Common myeloid progenitor, CD34-positive (primary cell): ENCODE measurements at places on chromosomes 11 and 22.
A peak's percentile ranks its signal among the peaks of the same experiment; 100 is the strongest.

DNA sequence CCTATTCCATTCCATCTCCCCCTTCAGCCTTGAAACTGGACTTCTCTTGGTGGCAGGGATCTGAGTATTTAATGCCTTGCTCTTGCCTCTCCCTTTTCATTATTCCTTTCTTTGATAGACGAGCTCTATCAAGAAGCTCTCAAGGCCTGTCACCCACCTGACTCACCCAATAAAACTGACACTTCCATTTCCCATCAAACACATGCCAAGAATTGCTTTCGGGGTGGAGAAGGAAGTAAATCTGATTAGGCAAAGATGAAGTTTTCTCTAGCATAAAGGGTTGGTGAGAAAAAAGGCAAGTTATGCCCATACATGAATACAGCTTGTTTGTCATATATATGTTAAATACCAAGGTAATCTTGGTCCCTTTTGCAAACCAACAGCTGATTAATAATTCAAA is 34.9 kb upstream of the MYEOV start:
- no peak for DNase-seq

- no peak for DNase-seq
Measured at GRCh38 chr11:12671370-12671769, 2.9 kb upstream of the TEAD1 start.

- no peak for DNase-seq
Measured at GRCh38 chr11:61134801-61135257, 26.4 kb downstream of the VPS37C start.

GRCh38 chr11:111367411-111368284 is 11.4 kb downstream of the POU2AF1 start:
- no peak for DNase-seq

GRCh38 chr22:30246814-30247376 is 336 bp upstream of the LIF start:
- DNase-seq, result no peak

GRCh38 chr11:2513441-2513840 is 68.6 kb downstream of the KCNQ1 start:
- no peak for DNase-seq

DNA sequence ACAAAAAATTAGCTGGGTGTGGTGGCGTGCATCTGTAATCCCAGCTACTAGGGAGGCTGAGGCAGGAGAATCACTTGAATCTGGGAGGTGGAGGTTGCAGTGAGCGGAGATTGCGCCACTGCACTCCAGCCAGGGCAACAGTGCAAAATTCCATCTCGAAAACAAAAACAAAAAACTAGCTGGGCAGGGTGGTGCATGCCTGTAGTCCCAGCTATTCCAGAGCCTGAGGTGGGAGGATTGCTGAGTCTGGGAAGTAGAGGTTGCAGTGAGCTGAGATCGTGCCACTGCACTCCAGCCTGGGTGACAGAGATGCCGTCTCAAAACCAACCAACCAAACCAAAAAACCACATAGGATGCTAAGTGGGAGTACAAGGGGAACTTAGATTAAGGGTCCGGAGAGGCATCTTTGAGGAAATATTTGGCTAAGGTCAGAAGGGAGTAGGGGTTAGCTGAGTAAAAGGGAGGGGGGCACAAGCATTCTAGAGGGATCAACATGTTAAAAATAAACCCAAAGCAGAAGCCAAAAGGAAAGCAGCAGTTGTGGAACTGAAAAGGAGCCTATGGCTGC is 10.2 kb downstream of the PHF5A start:
- DNase-seq, result peak; percentile 24

GRCh38 chr11:59849129-59849528 is 3.8 kb upstream of the CBLIF start:
- no peak for DNase-seq

GRCh38 chr22:44544816-44545433 is 46.9 kb upstream of the RTL6 start:
- no peak for DNase-seq

DNA sequence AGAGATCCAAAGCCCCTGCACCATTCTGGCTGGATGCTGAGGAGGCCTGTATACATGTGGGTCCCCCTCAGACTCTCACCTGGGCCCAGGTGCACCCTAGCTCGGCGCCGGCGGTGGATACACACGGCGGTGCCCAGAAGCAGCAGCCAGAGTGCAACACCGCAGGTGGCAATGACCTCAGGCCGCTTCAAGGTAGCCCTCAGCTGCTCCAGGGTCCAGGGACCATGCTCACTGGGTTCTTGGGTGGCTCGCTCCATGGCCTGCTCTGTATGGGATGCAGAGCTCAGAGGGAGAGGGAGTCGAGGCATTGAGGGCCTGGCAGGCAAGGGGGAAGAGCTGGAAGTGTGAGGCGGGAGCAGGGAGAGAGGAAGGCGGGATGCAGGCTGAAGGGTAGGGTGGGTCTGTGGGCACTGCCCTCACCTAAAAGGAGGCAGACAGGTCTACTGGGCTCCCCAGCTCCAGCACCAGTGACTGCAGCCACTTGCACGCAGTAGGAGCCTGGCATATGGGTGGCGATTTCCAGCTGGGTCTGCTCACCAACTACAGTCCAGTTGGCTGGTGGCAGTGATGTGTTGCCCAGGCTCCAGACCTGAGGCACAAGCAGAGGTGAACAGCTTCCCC is 3.8 kb downstream of the ROBO4 start:
- DNase-seq, result no peak

GRCh38 chr22:27391092-27391770 is 410.3 kb downstream of the MN1 start:
- DNase-seq, result no peak

DNA sequence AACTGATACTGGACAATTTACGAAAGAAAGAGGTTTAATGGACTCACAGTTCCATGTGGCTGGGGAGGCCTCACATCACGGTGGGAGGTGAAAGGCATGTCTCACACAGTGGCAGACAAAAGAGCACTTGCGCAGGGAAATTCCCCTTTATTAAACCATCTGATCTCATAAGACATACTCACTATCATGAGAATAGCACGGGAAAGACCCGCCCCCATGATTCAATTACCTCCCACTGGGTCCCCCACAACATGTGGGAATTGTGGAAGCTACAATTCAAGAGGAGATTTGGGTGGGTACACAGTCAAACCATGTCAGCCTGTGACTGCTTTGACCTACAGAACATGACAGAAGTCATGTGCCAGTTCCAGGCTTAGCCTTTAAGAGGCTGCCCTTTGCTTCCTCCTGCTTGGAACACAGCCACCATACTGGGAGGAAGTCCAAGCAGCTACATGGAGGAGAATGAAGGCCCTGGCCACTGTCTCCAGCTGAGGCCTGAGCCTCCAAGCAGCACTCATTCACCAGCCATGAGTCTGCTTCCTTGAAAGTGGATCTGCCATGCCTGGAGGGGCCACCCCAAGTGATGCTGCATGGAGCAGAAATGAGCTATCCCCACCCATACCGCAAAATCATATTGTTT is 10.9 kb upstream of the GAL start:
- DNase-seq, result no peak

- no peak for DNase-seq
Measured at GRCh38 chr11:86464509-86465221, 90.0 kb downstream of the CCDC81 start.

GRCh38 chr11:73795925-73796632 is 8.4 kb downstream of the MRPL48 start:
- DNase-seq, result no peak

- no peak for DNase-seq
Measured at GRCh38 chr22:40004836-40005235, 10.1 kb downstream of the FAM83F start.

- no peak for DNase-seq
Measured at GRCh38 chr11:19861171-19861570, 148.5 kb downstream of the NAV2 start.

- DNase-seq, result no peak
Measured at GRCh38 chr22:32478994-32479393, 4.4 kb downstream of the FBXO7 start.

- no peak for DNase-seq
Measured at GRCh38 chr22:44731357-44731970, 20.9 kb upstream of the ARHGAP8 start.

DNA sequence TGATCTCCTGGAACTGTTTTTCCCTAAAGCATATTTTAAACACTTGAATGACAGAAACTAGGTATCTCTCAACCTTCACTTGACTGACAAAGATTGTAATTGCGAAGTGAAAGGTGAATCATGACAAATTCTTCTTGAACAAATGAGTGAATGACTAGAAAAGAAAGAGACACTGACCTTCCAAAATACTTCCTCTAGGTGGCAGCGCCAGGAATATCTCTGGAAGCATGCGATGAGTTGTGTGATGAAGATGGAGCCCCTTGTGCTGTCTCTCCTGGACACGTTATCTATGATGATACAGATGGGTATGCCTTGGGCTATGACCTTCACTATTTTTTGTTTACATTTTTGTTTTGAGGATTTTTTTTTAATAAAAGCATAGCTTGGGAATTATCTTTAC is 7.0 kb upstream of the CASP12 start:
- no peak for DNase-seq

- DNase-seq, result no peak
Measured at GRCh38 chr11:33868647-33869461, 23.0 kb downstream of the LMO2 start.

DNA sequence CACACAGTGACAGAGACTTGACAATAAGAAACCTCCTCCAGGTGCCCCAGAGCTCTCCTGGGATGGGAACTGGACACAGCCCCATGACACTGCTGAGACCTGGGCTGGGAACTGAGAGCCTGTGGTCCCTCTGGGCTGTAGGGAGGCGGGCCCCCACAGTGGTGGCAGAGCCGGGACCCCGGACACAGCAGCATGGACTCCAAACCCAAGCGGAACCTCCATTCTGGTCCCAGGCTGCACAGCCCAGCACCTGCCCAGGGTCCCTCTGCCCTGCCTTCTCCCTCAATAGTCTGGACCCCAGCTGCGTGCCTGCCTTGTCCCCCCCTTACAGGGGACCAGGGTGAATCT is 8.4 kb upstream of the APOBEC3H start:
- DNase-seq, result no peak

DNA sequence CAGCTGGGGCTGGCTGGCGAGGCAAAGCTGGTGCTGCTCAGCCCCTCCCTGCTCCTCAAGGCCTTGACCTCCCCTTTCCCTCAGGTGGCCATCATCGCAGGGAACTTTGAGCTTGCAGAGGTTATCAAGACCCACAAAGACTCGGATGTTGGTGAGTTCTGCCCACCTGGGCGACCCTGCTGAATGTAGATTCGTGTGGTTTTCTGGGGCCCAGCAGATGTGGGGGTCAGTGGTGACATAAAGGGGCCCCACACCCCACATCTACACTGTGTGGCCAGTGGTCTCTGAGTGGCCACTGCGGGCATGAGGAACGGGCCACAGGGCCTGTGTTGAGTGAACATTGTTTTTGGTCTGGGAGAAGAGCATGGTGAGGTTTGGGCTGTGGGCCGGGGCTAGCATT is 11.9 kb downstream of the SHANK3 start:
- no peak for DNase-seq

DNA sequence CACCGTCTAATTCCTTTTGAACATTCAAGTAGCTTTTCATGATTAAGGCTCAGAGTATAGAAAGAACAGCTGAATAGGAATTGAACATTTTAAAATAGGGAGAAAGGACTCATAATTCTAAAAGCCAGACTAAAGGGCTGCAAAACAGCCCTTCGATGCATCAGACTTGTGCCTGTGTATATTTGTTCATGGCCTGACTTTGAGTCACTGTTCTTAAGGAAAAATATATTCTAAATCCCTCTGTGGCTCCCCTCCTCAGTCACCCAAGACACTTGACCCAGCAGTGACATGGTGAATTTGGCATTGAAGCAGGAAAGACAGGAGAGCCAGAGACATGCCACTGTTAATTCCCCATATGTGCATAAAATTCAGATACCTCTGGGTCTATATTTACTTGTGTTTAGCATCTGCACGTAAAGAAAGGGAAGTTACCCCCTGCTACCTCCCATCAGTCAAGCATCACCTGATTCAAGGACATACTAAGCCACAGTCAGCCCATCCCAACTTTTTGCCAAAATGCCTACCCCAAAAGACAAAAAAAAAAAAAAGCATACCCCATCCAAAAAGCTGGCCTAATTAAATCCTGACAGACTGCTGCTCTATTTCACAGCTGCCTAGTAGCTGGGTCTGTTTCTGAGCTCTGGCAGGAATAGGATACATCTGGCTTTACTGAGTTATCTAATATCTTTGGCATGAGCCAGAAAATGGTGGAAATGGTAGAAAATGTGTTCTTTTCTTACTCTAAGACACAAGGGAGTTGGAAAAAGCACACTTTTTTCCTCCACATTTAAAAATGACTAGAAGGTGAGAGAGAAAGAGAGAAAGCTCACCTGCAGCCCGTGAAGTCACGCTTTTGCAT is 93.5 kb downstream of the COMMD9 start:
- no peak for DNase-seq

DNA sequence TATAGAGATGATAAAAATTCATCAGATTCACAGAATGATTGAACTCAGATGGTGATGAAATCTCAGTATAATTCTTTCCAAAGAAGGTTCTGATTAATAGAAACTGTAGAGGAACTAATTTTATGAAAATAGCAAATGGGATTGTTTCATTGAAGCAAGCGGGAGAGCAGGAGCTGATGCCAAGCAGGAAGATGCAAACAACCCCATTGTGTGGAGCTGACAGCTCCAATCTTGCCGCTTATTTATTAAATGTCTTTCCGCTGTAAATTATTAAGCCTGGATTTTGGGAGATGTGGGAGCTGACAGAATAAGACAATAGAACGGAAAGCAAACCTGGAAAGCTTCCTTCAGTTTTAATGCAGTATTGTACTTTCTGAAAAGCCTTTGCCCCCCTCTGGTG is 6.0 kb upstream of the TMEM218 start:
- DNase-seq, result no peak

DNA sequence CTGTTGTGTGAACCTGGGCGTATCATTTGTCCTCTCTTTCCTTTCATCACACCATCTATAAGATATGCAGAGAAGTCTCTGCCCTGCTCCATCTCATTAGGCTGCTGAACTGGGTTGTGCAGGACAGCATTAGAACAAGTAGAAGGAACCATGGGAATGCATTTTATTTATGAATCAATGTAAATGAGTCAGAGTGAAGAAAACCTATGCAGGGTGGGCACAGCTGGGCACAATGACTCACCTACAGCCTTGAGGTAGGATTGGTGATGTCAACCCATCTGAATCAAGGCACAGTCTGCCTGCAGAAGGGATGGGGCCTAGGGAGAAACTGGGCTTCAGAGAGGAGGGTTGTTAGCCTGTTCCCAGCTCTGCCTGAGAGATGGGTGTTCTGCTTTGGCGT is 123.4 kb downstream of the CSNK2A3 start:
- DNase-seq, result no peak

DNA sequence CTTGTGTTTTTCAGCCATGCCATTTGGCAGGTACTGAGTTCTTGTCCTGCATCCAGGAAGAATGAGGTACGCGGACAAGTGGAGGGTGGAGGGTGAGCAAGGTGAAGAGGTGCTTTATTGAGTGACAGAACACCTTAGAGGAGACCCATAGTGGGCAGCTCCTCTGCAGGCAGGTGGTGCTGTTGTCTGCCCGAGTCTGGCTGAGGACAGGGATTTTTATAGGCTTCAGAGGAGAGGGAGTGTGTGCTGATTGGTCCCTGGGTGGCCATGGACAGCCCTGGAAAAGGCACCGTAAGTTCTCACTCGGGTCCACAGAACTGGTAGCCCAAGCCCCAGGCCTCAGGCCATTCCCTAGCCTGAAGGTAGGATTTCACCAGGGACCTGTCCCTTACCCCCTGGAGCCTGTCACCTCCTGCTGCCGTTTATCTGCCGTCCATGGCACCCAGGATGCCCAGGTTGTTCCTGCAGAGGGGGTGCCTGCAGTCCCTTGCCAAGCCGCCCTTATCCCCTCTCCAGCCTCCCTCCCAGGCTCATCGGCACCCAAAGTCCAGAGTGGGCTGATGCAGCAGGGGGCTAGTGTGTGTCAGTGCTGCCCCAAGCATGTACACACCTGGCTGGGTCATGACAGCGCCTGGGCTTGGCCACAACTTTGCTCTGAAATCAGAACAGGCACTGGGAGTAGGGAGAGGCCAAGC is 213.6 kb downstream of the LRRC4C start:
- no peak for DNase-seq
